ENCODE measurements at places on chromosomes 12 and 14.

- DNase-seq, result no peak
Measured at GRCh38 chr12:118175823-118176447, 40.0 kb downstream of the PEBP1 start.

- DNase-seq, result no peak
Measured at GRCh38 chr14:67571991-67572323, 28.1 kb downstream of the PIGH start.

DNA sequence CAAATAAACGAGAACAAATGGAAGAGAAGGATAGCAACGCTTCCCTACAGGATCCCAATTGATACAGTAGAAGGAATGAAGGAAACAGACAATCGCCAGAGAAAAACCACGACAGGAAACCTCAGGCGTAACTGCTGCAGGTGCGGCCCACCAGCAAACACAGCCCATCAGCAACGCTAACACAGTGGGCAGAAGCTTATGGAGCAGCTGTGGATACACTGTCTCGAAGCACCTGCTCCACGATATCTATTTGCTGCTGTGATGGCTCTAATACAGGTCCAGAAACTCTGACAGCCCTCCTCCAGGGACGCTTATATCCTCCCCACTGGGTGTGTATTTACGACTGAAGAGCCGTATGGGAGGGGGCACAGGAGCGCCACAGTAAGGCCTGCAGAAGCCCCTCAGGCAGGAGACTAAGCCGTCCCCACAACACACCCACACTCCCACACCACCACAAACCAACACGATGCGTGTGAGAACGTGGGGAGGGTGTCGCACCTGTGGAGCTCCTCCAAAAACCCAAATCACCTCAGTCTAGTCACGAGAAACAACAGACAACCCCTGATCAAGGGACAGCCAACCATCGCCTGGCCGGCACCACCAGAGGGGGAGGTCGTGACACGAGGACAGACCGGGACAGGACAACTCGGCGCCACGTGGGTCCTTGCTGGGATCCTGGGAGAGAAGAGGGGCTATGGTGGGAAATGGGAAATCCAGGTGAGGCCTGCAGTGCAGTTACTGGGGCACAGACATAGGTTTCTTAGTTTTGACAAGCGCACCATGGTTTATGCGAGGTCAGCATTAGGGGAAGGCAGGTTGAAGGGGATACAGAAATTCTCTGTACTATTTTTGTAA, 24.0 kb downstream of the POLE start:
- DNase-seq, result no peak

GRCh38 chr14:22552001-22552826, 36.8 kb downstream of the DAD1 start:
- DNase-seq, result no peak

DNA sequence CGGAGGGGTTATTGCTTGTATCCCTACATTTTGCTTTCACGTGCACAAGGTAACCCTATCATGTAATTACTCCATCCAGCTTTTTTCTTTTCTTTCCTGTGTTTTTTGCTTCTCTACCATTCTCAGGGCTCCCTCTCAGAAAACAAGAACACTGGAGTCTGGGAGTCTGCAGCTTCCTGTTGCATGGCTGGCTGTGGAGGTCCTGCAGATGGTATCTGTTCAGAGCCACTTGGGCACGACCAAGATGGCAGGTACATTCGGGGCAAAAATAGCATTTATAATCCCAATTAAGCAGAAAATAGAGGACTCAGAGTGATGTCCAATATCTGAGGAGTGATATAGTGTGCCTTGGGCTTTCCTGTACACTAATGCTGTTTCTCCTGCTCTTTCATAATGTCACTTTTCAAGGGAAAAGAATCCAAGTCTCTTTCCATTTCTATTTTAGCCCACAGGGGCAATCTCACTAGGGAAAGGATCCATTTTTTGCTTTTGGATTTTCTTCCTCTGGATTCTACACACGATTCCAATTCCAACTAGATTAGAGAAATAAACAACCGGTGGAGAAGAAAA, 3.2 kb upstream of the NUMB start:
- no peak for DNase-seq

DNA sequence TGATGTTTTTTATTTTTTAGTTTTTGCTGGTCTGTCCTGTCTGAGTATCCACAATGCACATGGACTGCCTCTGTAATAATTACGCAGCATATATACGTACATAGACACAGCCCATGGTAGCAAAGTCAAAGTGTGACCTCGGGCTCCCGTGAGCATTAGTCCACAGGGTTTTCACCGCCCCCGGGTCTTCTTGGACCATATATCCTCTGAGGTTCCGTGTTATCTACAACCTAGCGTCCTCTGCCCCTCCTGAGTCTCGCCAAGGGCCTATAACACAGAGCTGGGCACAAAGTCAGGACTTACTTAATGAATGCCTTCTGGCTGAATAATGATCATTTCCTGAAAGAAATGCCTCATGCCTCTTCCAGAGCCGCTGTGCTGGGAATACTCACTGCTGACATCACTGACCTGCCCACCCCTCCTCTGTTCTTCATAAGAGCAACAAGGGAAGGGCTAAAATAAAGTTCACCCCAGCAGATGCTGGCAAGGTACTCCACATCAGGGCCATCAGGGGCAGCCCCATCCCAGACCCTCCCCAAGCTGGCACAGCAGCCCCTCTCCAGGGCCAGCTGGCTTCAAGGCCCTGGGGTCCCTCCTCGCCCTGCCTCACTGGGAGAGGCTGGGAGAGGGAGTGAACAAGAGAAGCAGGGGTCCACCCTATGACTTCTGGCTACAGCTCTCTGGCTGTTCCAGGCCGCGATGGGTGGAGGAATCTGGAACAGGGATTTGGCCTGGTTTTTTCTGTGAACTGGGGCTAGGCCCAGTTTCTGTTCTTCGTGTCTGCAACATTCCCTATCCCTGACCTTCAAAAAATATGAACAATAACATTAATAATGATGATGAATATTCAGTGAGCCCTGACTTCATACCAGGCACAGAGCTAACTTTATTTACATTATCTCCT, 7.9 kb downstream of the HDAC7 start:
- no peak for DNase-seq

DNA sequence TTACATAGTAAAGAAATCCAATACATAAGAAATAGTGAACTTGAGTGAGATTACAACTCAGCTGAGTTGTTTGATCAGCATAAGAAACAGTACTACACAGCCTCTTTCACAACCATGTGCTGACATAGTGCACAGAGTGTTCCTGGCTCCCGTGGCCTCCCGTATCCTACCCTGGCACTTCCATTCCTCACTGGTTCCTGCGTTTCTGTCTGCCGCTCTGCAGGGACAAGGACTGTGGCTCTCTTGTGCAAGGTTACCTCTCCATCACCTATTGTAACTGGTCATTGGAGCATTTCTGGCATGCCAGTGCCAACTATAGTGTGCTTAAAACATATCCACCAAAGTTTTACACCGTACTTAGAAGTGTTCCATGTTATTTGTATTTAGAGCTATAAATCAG, 46.3 kb upstream of the PCED1B start:
- no peak for DNase-seq

GRCh38 chr14:40009771-40010170, 577.5 kb upstream of the FBXO33 start:
- DNase-seq, result no peak

GRCh38 chr12:77167801-77168200, 102.4 kb upstream of the E2F7 start:
- no peak for DNase-seq

- DNase-seq, result no peak
Measured at GRCh38 chr14:71474301-71475265, 457.6 kb upstream of the RGS6 start.

DNA sequence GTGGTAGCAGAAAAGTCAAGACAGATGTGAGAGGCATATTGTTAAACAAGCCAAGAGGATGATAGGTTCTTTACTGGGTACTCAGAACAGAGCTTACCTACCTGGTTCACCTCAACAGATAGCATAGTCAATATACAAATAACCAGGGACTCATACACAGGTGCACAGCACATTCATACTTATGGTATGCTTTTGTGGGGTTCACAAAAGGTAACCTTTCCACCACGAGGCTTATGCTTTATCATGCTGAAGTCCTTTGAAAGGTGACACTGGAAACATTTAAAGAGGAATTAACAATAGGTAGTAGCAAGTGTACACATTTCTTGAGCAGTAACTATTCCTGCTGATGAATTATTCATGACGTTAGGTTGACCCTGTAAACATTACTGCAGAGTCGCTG, 42.2 kb upstream of the MBIP start:
- DNase-seq, result no peak

DNA sequence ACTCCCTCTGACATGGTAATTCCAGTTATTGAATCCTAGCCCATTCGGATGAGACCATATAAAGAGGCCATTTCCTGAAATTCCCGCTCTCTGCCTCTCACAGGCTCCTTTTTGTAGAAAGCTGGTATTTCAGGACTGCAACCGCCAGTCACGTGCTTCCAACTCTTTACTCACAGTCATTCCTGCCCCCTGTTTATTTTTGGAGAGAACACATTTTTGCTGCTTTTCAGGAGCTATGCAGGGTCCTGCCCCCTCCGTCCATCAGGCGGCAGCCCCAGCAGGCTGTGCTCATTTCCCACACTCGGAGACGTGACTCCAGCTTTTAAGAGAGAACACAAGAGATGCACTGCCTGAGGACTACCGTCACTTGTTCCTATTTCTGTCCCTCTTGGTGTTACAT, 26.8 kb downstream of the IFT43 start:
- no peak for DNase-seq

GRCh38 chr14:50734950-50735695, 67.0 kb upstream of the SAV1 start:
- no peak for DNase-seq

DNA sequence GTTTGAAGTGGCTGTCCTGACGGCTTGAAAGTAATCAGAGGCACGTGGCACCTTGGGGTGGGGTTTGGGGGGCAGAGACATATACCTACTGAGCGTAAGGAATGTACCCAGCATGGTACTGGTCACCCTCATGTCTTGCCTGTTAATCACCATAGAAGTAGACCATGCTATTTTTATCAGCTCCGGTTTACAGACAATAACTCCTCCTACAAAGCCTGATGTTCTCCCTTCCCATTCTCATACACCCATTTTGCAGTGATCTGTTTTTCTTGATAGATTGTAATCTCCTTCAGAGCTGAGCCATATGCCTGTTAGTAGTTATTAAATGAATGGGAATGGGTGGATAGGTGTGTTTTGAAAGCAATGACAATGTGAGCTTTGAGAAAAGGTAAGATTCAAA, 10.5 kb downstream of the EVL start:
- DNase-seq, result no peak

DNA sequence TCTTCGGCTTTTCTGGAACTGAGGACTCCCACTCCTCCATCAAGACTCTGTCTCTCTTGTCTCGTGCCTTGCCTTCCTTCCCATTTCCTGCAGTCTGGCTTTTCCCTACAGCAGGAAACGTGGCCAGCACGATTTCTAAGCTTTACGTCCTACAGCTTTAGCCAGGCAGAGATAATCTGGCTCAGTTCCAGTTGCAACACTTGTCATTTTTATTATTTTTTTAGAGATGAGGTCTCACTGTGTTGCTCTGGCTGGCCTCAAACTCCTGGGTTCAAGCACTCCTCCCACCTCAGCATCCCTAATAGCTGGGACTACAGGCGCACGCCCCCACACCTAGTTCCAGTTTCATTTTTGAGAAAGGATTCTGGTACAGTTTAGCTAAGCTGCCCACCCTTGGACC, 19.9 kb downstream of the CALM1 start:
- DNase-seq, result no peak

DNA sequence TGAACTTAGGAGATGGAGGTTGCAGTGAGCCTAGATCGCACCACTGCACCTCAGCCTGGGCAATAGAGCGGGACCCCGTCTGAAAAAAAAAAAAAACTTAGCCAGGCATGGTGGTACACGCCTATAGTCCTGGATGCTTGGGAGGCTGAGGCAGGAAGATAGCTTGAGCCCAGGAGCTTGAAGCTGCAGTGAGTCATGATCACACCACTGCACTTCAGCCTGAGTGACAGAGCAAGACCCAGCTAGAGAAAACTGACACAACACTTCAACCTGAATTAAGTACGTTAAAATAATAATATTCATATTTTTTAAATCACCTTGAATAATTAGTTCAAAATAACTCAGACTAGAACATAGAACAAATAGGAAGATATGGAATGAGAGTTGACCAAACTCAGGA, 5.7 kb upstream of the CATSPERB start:
- DNase-seq, result no peak

- no peak for DNase-seq
Measured at GRCh38 chr12:53601296-53601847, 24.8 kb downstream of the ATF7 start.

GRCh38 chr12:26369588-26369987, 174.2 kb downstream of the SSPN start:
- DNase-seq, result no peak

GRCh38 chr14:93281937-93282336, 50.9 kb downstream of the BTBD7 start:
- no peak for DNase-seq

DNA sequence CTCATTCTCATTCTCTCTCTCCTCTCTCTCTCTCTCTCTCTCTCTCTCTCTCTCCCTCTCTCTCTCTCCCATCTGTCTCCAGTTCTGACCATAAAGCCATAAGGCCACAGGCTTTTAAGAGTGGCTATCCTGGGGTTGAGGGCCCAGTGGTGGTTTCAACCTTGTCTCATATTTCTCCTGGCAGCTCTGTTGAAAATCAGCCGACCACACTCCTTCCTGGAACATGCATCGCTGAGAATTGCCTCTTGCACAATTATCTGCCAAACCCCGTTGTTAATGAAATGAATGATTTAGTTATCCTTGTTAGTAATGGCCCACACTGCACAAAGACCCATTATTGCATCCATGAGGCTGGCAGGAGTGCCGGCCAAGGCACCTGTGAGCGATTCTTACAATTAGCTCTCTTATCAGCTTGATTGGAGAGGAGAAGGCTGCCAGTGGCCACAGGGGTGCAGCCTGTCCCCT, 30.4 kb upstream of the KCNA5 start:
- no peak for DNase-seq

DNA sequence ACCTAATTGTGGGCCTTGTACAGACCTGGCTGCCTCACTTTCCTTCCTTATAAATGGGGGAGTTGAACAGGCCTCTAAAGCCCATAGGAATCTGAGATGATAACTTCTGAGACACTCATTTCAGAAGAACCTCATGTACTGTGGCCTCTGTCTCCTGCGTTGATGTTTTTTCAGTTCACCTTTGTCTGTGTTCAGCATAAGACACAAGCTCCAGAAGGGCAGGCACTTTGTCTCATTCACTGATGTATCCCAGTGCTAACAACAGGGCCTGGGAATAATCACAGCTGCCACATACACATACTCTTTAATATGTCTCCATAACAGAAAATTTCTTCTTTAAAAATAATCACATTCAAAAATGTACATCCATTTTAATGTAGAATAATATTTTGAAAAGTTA, 3.3 kb downstream of the FGD6 start:
- no peak for DNase-seq

GRCh38 chr12:59370933-59371332, 224.9 kb upstream of the SLC16A7 start:
- DNase-seq, result no peak

DNA sequence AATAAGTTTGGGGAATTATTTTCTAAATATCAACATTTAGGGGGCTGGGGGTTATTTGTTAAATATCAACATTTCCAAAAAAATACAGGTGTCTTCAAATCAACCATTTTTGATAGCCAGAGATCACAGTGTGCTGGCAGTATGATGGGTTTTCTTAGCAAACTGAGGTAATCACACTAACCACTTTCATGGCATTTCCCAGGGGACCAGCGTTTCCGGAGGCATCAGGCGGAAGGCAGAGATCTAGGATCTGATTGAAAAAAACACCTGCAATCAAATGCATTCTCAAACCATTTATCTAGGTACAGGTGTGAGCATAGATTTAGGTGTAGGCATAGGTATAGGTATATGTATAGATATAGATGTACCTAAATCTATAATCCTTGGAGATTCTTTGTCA, 34.6 kb downstream of the GLRX5 start:
- no peak for DNase-seq

GRCh38 chr14:84646786-84647500, 883.0 kb upstream of the FLRT2 start:
- DNase-seq, result no peak

All from GM06990 (cell line).